ENCODE measurements at places on chromosomes 2 and 18.

DNA sequence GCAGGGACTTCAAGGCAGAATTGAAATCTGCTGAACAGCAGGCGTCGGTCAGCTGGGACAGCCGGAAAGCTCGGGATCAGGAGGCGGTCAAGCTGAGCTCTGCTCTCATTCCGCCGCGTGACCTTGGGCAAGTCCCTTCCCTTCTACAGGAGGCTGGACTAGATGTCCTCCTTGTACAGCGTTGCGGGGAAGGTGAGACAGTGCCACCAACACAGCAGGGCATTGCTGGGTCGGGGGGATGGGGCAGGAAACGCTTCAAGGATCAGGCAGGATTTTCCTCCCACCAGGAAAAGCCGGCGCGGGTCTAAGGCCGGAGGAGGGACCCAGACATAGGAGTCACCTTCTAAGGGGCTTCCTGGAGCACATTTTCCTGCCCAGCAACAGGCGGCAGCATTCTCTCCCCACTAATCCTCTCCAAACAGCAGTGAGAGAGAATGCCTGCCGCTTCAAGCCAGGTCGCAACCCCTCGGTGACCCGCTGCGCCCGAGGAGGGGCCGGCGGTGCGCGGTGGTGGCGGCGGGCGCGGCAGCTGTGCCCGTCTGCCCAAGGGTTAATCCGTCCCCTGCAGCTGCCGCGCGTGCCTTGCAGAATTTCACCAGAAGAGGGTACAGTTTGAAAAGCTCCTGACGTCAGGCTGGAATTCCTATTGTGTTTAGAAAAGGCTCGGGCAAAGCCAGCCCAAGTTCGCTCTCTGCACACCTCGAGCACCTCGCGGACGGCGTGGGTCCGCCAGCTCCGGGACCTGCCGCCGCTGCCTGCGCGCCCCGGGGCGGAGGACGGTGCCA lies at the start of gene KCNF1:
KCNF1 (plus strand) TSS at position 644 of the 785 bp plus-strand sequence. CDS start 493 bp downstream, outside the sequence.
- no peak for DNase-seq

DNA sequence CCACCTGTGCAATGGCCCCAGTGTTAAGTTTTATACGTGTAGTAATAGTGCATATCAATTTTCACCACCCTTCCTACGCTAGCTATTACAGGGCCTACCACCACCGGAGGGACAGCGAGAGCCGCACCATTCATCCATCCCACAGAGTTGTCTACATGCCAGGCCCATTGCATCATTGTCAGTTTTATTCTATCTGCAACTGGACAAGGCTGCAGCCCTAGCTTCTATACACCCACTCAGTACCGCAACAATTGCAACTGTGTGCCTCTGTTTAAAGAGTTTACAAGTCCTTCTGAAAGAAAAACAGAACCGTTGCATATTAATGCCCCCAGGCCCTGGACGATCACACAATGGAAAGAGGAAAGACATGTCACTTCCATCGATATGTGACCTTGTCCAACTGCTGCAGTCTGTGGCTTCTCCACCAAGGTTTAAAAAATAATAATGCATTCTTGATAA lies 58.6 kb downstream of the ZEB2 start:
- DNase-seq: peak; percentile 21

GRCh38 chr2:74552914-74553811 lies 579 bp downstream of the LOXL3 start:
- DNase-seq: no peak

DNA sequence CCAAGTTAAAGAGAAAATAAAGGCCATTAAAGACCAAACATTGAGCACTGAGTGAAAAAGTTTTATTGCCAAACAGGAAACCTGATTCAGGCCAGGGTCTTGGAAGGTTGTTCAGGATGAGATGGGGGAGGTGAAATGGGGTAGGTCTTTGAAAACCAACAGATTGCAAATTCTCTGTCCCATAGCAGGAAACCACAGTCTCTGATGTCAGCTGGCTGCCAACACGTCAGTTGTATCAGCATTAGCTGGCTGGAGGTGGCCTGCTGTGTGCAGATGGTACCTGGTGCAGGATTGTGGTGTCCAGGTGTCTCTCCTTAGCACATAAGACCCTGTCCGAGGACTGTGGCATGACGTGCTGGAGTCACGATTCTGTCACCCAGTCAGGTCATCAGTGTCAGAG lies 106.3 kb downstream of the MSH2 start:
- DNase-seq: no peak

- DNase-seq: no peak
Measured at GRCh38 chr2:176685908-176686307, 416.7 kb downstream of the MTX2 start.

- DNase-seq: no peak
Measured at GRCh38 chr2:170212625-170213280, 34.8 kb downstream of the MYO3B start.

- DNase-seq: no peak
Measured at GRCh38 chr2:240847817-240848216, 20.8 kb upstream of the AGXT start.

- DNase-seq: no peak
Measured at GRCh38 chr18:23114911-23115310, 20.4 kb upstream of the CABLES1 start.

- no peak for DNase-seq
Measured at GRCh38 chr2:45851111-45851510, 199.6 kb downstream of the PRKCE start.
